ENCODE measurements at places on chromosomes 5 and 9.

DNA sequence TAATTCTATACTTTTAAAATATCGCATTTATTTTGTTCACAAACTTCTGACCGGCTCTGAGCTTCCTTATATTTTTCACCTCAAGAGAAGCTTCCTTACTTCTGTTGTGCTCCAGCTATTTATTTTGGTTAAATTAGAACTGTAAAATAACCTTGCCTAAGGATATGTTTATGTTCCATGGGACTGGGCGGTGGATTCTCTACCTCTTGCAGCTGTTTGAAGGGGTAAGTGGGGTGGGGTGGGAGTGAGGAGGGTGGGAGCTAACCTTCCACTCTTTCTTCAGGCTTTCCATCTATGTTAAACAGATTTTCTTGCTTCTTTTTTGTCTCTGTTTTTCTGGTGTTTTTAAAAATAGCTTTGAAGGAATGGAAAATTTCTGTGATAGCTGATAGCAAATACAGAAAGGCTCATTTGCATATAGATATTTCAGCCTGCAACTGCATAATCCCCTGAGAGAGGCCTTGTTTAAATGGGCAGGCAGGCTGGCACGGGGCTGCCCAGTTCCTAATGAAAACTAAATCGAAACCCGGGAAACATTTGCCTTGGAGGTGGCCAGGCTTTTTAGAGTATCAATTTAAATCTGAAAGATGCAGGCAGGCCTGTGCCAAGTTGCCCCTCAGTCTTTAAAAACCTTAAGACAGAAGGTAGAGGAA is 122.1 kb upstream of the DMAC1 start:
- DNase-seq: no peak

DNA sequence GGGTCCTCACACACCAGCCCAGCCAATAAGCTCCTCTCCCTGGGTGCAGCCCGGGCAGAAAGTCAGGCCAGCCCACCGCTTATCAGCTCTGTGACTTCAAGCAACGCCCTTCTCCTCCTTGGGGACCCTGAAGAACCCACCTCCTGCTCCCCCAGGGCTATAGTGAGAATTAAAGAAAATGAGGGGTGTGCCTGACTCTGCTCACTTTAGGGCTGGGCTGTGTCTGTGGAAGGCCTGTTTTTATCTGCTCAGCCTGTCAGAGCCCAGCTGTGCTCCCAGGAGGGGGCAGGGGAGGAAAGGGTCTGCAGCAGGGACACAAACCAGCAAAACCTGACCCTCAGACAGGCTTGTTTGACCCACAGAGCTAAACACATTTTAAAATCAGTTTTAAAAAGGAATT is 3.9 kb downstream of the GPRIN1 start:
- no peak for DNase-seq

DNA sequence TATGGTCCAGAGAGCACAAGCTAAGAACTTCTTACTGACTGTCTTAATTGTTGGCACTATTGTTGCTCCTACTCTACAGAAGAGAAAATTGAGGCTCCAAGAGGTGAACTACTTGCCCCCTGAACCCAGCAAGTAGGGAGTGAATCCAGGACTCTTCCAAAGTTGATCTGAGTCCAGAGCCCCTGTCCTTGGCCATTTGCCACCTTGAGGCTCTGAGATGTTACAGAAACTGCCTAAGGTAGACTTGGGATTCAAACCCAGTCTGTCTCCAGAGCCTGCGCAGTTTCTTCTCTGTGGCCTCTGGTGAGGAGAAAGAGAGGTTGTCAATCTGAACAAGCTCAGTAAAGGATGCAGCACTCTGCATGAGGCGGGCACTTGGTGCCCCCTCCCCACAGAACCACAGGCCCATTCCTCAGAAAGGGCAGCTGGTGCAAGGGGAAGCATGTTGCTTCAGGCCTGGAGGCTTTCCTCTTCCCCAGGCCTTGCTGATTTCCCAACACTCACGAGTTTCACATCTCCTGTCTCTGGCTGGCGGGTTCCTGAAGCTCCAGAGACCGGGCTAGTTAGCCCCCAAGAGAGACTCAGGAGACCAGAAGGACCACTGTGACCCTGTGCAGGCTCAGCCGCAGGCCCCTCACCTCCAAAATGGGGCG is 2.9 kb upstream of the LCP2 start:
- no peak for DNase-seq

DNA sequence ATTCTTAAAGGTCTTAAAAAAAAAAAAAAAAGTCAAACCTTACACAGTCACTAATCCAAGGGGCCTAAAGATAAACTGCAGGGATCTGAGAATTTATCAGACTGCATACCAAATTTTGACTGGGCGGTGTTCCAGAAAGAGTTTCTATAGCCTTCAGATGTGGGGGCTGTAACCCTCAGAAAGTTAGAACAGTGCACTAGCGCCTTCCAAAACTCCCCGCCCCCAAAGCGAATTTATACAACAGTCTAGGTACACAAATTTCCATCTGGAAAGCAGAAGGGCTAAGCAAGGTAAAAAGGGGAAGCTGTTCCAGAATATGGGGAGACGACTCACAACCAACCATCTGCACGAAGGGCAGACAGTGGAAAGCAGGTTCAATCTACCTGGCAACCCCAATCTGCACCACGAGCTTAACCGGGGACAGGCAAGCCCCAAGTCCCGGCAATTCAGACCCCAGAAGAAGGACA is 813 bp downstream of the ERMP1 start:
- peak; percentile 52 for DNase-seq

- DNase-seq: no peak
Observed at GRCh38 chr5:154206311-154206710, 15.8 kb downstream of the GALNT10 start.

DNA sequence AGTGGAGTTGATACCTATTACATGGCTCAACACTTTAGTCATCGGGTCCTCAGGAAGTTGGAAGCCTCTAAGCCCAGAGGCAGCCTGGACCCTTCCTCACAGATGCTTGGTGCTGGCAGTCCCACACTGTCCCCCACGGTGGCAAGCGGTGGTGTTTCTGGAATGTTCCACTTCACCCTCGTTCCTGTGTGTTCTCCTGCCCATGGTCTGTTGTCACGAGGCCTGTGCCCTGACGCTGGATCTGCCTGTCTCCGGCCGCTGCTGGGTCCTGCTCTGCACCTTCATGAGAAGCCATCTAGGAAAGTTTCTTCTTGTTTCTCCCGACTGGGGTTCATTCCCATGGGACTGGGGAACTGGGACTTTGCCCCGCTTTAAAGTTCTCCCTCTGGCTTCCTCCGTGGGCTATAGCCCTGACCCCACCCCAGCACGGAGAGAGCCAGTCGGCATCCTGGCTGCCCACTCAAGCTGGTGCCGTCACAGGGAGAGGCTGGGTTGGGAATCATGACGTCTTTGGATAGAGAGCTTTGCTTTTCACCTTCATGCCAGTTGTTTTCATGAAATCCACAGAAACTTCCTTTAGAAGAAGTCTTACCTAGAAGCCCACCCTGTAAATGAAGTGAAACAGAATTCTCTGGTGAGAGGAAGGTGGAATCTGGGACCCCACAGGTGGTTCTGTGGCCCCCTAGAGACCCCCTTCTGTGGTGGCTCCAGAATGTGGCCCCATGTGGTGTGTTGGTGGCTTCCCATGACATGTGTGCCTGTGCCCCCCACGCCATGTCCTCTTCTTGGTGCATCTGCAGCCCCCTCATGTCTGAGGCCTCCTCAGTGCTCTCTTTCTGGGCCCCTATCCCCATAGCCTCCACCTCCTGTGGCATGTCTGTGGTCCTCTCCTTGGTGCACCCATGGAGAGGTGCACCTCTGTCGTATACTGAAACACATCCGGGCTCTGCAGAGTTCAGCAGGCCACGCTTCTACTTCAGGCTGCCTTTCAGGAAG is 43.8 kb downstream of the TRIP13 start:
- DNase-seq: no peak

DNA sequence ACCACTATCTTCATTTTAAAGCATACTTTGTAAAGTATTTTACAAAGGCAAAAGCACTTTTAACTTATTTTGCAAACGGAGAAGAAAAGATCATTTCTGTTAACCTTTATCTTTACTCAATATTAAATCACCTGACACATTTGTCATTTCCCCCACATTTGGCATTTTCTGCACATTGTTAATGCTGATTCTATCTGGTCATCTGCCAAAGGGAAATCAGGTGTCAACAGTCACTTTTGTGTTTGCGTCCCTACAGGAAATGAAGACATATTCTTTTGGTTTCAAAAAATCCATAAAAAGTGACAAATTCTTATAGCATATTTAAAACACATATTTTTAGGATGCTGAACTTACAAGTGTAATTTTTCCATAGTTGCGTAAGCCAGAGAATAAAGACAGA is 191.3 kb upstream of the TMEM161B start:
- no peak for DNase-seq

- DNase-seq: no peak
Observed at GRCh38 chr9:1535051-1535450, 480.1 kb upstream of the SMARCA2 start.

DNA sequence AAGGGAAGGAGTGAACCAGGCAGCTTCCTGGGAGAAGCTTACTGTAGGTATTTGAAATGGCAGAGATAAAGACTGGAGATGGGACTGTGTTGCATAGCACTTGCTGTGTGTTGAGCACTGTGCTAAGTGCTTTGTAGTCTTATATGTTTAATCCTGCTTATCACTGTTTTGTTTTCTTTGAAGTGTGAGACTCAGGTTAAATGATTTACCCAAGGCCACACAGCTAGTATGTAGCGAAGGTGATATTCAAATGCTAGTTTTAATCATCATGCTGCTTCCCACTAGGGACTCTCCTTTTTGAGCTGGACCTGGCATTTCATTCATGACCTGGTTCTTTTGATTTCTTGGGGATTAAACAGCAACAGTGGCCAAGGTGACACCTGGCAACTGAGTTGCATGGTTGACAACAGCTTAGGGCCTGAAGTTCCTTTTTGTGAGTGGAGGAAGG is 35.3 kb upstream of the SPRY4 start:
- no peak for DNase-seq

DNA sequence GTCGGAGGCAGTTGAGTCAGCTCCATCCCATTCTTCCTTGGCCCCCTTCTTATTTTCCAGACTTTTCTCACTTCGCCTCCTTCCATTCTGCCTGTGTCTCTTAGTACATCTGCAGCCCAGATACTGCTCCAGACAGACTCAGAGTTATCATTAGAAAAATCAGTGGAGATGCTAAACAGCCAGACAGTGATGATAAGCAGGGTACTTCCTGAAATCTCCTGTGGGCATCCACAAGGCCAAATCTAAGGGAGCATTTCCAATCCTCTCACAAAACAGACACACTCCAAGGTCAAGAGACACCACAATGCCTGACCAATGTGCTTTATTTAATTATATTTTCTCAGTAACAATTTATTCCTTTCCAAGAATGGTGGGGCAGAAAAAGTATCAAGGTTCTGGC is 14.5 kb upstream of the RLN1 start:
- DNase-seq: no peak

GRCh38 chr9:18747595-18747994 is 273.6 kb downstream of the ADAMTSL1 start:
- DNase-seq: no peak

- DNase-seq: no peak
Observed at GRCh38 chr5:132814503-132815294, 1.6 kb downstream of the SOWAHA start.

GRCh38 chr5:50922942-50923767 is 256.7 kb downstream of the PARP8 start:
- DNase-seq: peak; percentile 8

DNA sequence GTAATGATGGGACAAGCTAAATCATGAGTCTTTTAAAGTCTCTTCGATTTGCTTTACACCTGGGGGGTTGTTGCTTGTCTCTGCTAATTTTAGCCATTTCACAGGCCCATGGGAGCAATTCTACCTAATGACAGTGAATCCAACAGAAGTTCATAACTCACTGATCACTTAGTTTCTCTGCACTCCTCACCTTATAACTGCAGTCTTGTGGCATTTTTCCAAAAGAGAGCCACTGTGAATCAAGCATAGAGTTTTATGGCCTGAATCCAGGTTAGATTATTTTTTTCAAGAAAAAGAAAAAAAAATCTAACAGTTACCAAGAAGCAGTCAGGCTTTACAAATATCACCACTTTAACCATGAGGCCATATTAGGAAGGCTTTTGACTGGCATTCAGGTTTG is 1.5 kb upstream of the IL7R start:
- DNase-seq: no peak

DNA sequence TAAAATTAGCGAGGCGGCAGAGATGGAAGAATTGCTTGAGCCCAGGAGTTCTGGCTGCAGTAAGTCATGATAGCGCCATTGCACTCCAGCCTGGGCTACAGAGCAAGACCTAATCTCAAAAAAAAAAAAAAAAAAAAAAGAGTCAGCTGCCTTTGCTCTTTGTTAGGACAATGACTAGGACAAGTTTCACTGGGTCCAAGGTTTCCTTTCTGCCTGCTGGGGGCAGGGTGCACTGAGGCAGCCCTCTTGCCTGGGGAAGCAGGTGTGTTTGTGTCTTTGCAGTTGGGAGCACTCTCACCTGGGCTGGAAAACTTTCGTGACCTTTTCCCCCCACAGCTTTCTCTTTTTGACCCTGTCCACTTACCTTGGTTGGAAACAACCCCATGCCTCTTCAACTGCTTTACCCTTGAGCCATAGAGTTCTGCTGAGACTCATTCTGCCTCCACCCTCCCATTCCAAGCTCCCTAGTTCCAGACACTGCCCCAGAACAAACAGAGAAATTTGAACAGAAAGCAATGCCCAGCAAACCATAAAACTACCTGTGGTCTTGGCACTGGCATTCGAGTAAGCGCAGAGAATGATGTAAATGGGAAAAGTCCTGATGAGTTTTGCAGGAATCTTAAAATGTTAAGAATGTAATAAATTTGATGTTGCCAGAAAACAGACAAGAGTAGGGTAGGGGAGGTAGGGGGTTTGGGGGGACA is 17.0 kb upstream of the MYO10 start:
- DNase-seq: no peak

DNA sequence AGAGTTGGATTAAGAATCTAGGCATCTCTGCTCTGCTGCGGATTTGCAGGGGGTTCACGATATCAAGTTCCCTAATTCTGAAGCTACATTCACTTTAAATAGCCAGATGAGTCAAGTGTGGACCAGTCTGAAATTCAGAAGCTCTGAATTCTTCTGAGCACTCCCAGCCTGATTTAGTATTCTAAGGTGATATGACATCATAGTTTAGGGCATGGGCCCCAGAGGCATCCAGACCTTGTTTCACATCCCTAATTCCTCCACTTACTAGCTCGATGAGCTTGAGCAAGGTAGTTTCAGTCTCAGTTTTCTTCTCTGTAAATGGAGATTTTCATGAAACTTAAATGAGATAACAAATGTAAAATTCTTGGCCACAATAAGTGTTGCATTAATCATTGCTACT is 65.2 kb downstream of the TMEM167A start:
- DNase-seq: no peak

GRCh38 chr9:37514999-37515398 is 29.3 kb downstream of the POLR1E start:
- DNase-seq: no peak

Measured in NCI-H1092 (cell line).